ENCODE measurements at places on chromosomes 4 and X.

- no peak for DNase-seq
These were observed 169.9 kb upstream of the RBPJ start for GRCh38 chr4:26150948-26151347.

GRCh38 chrX:5431823-5432222 lies 796.8 kb downstream of the NLGN4X start:
- DNase-seq, result no peak

GRCh38 chr4:140152013-140152703 lies 1.8 kb downstream of the MAML3 start:
- peak; percentile 69 for DNase-seq

GRCh38 chr4:72031868-72032608 lies at the start of gene NPFFR2:
Gene NPFFR2 (plus strand): TSS chr4:72032000. CDS start chr4:72128592, 96,592 bp downstream.
- DNase-seq, result no peak

GRCh38 chr4:98969878-98970785 lies 25.4 kb upstream of the METAP1 start:
- no peak for DNase-seq

DNA sequence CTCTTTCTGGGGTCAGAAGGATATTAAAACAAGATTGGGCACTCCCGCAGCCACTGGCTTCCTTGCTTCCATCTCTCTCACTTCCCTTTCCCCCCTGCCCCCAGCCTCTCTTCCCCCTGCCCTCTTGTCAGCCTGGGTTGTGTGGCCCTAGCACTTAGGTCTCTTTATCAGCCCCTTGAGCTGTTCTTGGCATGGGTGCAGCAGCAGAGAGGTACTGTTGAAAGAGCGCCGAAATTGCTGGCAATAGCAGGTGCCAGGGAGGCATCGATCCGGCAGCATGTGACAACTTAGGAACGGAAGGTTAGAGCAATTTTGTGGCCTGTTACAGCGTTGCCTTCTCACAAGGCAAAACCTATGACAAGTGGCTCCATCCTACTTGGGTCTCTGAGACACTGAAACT lies 333.1 kb upstream of the IGFBP7 start:
- no peak for DNase-seq

DNA sequence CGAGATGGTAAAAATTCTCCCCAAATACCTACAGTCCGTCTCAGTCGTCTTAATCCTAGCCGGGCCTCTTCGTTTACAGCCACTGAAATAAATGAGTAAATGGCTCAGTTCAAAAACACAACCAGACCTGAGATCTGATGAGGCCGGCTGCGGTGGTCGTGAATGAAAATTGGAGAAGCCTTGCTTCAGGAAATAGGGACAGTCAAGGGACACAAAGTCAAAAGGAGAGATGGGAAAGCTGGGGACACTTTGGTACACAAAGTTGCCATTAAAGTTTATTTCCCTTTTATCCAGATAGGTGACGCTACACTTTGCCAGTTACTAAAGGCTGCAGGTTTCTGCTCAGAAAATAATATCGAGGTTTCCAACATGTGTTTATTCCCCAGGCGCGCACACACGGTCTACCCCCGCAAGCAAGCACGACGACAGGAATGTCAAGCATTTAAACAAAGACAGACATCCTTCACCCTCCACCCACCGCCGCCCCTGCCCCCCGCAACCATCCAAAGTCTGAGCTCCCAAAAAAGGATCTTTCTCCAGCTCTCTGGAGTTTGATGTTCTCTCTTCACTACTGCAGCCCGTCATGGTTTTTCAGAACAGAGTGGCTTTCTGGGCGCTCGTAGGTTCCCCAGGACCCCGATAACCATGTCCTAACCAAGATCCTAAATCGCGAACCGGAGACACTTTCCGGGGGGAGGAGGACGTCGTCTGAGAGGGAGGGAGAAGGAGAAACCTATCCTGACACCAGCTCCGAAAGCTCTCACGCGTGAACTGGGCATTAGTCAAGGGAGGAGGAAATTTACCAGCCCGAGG lies 1.3 kb upstream of the PCDH7 start:
- no peak for DNase-seq

- no peak for DNase-seq
These were observed 48.7 kb downstream of the FGFRL1 start for GRCh38 chr4:1060121-1060520.

DNA sequence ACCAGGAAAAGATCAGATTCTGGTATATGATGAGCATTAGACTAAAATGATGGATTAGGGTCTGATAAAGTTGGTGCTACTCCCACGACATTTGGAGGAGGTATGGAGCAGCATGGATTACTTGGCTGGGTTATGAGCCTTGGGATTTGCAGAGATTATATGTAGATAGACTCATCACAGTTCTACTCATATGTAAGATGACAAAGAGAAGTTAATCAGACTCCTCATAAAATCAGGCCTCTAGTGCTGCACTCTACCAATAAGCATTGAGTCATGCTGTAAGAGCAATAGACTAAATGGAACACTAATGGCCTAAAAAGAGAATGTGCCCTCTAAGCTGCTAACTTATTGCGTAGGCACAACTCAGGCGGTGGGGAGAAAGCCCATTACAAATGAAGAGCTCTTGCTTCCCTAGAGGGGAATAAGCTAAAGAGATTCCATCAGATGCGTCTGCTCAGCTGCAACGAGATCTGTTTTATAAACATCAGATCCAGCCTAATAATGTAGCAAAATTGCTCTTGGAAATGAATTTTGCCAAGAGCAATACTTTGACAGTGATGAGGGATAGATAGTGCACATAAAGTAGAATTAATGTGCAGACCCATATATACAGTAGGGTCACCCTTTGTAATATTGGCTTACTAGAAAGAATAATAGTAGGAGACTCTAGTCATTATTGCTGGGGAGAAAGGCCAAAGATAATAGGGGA lies 17.5 kb downstream of the LIAS start:
- no peak for DNase-seq

GRCh38 chr4:8731364-8731763 lies 138.8 kb downstream of the CPZ start:
- DNase-seq, result no peak

- no peak for DNase-seq
These were observed 5.0 kb upstream of the SDAD1 start for GRCh38 chr4:75995727-75996126.

All from T-helper 1 cell (primary cell).